Suppressor macrophage treated with lipopolysaccharide for 4 hours (primary cell): ENCODE measurements at places on chromosomes 16 and 17.

GRCh38 chr16:89922477-89922883 lies 662 bp upstream of the TUBB3 start:
- peak; percentile 74 for DNase-seq

DNA sequence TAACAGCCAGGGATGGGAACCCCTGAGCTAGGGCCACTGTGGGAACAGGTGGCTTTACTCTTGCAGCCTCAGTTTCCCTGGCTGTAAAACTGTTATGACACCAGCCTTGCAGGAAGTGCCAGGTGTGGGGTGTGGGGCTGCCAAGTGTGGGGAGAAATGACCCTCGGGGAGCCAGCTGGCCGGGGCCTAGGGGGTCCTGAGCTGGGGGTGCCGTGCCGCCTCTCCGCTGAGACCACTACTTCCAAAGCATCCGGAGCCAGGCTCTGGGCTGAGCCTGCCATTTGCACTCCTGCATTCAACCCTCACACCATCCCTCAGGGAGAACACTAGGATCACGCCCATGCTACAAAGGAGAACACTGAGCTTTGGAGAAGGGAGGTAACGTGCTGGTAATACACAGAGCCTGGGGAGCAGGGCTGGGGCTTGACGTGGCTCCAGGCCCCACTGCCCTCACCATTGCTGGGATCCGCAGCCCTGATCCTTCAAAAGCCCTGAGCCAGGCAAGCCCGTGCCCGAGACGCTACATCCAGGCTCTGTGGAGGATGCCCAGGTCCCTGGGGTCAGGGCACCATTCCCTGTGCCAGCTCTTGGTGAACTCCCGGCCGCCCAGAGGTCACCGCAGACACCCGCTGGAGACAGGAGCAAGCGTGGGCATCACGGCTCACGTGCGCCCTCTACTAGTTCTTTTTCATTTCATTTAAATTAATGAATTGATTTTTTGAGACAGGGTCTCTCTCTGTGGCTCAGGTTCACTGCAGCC lies 28.8 kb upstream of the GINS2 start:
- peak; percentile 90 for DNase-seq

DNA sequence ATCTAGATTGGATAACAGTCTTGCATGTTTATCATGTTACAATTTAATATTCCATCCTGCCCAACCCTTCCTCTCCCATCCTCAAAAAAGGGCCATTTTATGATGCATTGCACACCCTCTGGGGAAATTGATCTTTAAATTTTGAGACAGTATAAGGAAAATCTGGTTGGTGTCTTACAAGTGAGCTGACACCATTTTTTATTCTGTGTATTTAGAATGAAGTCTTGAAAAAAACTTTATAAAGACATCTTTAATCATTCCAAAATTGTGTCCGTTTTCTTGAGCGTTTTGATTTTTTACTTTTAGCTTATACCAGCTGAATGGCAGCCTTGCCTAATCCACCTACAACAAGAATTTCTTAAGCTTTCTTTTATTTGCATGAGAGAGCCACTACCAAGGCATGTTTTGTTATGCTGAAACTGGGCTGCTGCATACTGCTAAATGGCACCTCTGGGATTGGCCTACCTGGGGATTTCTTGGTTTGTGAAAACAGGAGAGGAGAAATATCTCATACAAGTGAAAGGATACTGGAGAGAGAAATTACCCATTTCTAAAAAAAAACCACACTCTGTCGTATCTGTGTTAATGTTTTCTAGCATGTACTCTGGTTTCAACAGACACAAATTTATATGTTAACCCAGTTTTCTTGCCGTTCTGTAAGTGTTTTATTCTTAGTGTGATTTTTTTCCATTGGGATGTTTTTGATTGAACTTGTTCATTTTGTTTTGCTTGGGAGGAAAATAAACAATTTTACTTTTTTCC lies 52.2 kb downstream of the TUBD1 start:
- DNase-seq, result peak; percentile 62

- no peak for DNase-seq
These were observed 45.4 kb downstream of the CBLN1 start for GRCh38 chr16:49236216-49236615.

DNA sequence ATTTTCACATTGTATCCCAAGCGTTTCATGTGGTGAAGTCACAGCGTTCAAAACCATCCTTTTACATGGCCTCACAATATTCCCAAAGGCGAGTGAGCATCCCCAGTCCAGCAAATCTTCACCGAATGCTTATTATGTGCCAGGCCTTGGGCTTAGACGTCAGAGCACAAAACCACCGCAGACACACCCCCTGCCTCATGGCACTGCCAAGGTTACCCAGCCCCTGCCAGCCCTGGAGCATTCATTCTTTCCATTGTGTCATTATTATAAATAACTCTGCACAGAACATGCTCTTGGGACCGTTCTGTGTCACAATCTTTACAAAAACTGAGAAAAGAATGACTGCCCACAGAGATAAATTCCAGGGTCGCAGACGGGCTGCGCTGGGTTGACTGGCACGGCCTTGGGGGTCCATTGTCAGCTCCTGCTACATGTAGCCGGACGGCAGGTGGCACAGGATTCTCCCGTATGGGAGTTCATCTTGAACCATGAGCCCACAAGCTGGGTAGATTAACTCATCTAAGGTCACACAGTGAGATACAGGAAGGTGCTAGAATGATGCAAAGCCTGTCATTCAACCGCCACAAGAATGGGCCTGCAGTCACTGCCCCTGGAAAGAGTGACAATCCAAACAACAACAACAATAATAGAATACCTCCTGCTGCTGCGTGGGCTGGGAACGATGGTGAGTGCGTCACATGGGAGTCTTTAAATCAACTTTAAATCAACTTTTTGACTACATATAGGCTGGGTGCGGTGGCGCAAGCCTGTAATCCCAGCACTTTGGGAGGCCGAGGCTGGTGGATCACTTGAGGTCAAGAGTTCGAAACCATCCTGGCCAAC lies 4.5 kb upstream of the NECAB2 start:
- no peak for DNase-seq

GRCh38 chr17:4839965-4840892 lies 7.1 kb downstream of the MINK1 start:
- DNase-seq, result no peak

DNA sequence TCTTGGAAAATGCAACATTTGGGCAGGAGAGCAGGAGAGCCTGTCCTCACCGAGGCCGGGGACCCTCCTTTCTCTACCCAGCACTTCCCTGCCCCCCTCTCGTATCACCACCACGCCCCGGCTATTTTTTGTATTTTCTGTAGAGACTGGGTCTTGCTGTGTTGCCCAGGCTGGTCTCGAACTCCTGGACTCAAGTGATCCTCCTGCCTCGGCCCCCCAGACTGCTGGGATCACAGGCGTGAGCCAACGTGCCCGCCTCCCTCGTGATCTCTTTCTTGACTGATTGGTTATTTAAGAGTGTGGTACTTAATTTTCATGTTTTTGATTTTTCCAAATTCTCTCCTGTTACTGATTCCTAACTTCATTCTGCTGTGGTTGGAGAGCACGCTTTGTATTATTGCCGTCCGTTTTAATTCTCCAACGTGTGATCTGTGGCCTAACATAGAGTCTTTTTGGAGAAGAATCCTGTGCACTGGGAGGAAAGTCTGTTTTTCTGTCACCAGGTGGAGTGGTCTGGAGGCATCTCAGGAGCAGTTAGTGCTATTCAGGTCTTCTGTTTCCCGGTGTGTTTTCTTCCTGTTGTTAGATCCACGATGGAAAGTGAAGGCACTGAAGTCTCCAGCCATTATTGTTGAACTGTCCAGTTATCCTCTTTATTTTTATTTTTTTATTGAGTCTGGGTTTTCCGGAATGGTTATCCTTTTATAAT lies 40.4 kb downstream of the ZNF778 start:
- DNase-seq, result no peak

- DNase-seq, result no peak
These were observed 3.4 kb downstream of the MIF4GD start for GRCh38 chr17:75267411-75268232.

DNA sequence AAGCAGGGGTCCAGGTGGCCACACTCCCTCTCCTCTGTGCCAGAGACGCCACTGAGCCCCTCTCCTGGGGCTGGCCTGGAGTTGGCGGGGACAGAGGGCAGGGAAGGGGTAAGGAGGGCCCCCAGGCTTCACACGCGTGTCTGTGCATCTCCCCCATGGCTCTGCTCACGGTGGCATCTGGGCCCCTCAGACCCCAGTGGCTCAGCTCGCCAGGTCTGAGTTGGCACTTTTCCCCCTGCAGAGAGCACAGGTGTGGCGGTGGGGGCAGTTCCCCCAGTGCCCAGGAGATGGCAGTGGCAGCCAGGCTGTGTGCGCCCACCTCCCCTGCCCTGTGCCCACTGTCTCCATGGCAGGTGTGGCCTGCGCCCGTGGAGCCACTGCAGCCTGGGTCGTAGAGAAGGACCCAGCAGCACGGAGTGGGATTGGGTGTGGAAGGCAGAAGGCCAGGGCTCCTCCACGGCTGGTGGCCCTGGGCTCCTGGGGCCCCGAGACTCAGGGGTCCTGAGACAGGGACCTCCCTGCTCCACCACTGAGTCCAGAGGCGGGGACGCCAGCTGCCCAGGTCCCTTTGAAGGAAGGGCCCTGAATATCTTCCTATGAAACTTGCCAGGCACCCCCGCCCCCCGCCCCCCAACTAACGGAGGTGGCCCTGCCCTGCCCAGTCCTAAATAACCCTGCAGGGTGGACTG lies 4.3 kb upstream of the APRT start:
- peak; percentile 23 for DNase-seq

DNA sequence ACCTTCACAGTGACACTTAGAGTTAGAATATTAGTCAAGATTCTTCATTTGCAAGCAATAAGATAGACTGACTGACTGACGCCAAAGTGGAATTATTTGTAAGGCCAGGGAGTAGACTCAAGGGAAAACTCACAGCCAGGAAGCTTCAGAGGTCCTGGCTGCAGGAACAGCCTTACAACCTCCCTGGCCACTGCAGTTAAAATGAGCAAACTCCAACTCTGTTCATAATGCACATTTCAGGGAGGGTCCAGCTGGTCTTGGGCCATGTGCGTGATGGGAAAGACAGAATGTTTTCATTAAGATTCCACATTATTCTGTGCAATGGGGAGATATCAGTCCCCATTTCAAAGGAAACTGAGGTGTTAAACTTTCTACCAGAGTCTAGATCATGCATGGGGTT lies 9.9 kb downstream of the CAPNS2 start:
- DNase-seq, result no peak

DNA sequence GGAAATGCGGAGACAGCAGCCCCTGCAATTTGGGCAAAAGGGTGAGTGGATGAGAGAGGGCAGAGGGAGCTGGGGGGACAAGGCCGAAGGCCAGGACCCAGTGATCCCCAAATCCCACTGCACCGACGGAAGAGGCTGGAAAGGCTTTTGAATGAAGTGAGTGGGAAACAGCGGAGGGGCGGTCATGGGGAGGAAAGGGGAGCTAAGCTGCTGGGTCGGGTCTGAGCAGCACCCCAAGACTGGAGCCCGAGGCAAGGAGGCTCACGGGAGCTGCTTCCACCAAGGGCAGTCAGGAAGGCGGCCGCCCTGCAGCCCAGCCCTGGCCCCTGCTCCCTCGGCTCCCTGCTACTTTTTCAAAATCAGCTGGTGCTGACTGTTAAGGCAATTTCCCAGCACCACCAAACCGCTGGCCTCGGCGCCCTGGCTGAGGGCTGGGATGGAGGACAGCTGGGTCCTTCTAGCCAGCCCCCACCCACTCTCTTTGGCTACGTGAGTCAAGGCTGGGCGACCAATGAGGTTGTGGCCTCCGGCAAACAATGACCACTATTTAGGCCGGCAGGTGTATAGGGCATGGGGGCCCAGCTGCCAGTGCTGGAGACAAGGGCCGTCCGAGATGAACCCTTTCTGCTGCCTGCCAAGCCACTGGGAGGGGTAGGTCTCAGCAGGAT lies 507 bp downstream of the SERPINF1 start:
- DNase-seq, result no peak

DNA sequence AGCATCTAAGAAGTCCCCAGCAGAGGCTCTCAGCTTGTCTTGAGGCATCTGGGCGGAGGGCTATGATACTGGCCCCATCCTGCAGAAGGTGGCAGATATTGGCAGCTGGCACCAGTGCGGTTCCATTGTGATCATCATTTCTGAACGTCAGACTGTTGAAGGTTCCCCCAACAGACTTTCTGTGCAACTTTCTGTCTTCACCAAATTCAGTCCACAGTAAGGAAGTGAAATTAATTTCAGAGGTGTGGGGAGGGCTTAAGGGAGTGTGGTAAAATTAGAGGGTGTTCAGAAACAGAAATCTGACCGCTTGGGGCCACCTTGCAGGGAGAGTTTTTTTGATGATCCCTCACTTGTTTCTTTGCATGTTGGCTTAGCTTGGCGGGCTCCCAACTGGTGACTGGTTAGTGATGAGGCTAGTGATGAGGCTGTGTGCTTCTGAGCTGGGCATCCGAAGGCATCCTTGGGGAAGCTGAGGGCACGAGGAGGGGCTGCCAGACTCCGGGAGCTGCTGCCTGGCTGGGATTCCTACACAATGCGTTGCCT lies at the start of gene CIITA:
Gene CIITA (plus strand): TSS at position 404 of the 543 bp plus-strand sequence. CDS start 129 bp downstream, at position 533.
- peak; percentile 97 for DNase-seq

GRCh38 chr16:46568472-46569230 lies 52.5 kb downstream of the SHCBP1 start:
- DNase-seq, result no peak

DNA sequence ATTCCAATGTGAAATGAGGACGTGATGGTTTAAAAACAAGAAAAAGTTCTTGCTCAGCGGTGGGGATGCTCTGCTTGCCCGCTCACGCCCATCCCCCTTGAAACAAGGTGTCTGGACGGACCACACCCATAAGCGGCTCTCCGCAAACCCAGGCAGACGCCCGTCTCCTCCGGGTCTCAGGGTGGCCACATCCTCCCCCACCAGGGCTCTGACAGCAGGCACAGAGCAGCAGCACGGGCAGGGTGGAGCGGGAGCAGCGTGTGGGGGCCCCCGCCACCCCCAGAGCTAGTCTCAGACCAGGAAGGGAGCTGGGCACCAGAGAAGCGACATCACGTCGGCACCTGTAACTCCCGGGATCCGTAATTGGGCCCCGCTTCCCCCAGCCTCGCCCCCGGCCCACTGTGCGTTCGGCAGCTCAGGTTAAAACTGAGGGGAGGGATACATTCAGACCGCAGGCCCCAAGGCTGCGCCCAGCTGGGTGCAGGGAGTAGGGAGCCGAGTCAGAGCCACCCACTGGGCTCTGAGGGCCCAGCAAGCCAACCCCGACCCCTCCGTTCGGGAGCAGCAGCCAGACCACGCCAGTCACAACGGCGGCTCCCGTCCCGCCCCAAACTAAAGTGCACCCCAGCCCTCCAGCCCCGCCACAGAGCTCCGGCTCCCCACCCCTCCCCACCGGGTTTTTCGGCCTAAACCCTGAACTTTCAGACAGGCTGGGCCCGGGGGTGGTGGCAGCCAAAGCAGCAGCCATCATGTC lies 22.0 kb downstream of the CLUH start:
- DNase-seq, result no peak
